ENCODE measurements at places on chromosomes 5 and 9.

GRCh38 chr5:160835818-160836528 lies 16.0 kb downstream of the ATP10B start:
- DNase-seq: no peak

GRCh38 chr5:114782869-114783268 lies 386.8 kb downstream of the TRIM36 start:
- no peak for DNase-seq

GRCh38 chr5:172816925-172817562 lies 17.0 kb upstream of the ERGIC1 start:
- no peak for DNase-seq

GRCh38 chr9:124799274-124800006 lies 22.5 kb downstream of the OLFML2A start:
- no peak for DNase-seq

- DNase-seq: no peak
Observed at GRCh38 chr5:40385544-40385943, 294.2 kb upstream of the PTGER4 start.

DNA sequence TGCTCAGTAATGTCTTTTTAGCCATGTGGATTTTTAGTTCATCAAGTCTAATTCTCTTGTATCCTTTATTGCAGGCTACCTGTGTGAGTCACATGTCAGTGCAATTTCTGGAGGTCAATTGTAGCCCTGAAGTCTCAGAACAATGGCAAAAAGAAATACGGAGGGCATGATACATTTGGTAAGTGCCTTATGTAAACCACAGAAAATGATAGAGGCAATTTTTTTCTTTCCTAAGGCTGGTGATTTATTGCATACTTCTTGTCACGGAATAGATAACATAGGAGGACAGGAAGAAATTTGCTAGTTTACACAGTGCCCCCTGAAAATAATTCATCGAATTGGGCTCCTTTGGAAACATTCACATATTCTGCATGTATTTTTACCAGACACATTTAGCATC lies 235.9 kb downstream of the DMRTA1 start:
- DNase-seq: no peak

- DNase-seq: no peak
Observed at GRCh38 chr5:108617467-108618435, 129.9 kb upstream of the FER start.

DNA sequence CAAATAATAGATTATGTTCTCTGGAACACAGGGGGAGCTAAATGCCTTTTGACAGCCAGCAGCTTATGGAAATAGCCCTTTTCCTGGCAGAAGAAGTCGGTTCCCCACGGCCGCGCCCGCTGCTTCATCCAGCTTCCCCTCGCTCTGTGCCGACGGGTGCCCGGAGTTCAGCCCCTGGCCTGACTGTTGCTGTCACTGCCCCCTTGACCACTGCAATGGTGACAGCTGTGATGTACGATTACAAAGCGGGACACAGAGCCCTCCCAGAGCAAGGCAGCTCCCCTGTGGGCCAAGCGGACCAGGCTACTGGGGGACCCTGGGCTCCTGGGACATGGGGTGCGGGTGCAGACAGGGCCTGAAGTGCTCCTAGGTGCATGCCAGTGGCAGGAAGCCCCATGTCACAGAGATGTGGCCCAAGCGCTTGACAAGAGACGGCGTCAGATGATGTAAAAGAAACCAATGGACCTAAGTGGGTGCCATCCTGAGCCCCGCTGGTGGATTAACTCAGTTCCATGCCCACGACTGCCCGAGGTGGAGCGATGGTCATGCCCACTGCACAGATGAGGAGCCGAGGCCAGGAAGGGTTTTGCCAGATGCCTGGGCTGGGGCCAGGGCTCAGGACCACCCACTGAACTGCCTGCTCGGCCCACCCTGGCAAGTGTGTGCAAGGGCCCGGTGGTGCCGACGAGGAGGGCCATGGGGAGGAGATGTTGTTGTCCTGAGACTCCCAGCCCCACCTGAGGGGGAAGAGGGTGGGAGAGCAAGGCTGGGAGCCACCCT lies 13.2 kb upstream of the CLPTM1L start:
- no peak for DNase-seq

DNA sequence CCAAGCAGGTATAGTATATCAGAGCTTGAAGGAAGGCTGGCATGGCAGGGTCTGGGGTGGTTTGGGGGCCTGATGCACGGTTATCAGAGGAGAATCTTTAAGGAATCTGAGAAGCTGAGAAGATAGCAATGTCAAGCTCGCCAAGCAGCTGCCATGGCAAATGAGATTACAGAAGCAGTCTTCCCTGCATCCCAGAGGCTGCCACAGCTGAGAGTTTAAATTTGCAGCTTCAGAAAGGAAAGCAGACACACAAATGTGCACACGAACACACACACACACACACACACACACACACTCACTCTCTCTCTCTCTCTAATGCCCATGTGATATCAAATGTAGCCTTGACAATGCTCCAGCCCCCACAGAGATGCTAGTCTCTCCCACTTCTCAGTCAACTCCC lies 79.0 kb upstream of the TNC start:
- DNase-seq: no peak

- DNase-seq: no peak
Observed at GRCh38 chr5:155140646-155141045, 127.1 kb downstream of the KIF4B start.

- no peak for DNase-seq
Observed at GRCh38 chr5:42887097-42887496, 75.4 kb upstream of the SELENOP start.

DNA sequence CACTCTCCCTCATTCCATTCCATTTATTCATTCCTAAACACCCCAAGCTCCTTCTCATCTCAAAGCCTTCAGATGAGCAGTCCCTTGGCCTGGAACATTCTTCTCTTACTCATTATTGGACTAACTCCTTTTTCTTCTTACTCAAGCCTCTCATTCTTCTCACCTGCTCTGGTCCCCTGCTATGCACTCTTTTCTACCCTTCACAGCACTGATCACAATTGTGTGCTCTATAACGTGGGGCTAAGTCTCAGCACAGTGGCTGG lies 212.4 kb downstream of the MAPKAP1 start:
- DNase-seq: no peak

GRCh38 chr9:108674766-108675530 lies 180.8 kb downstream of the ACTL7B start:
- DNase-seq: no peak

- DNase-seq: no peak
Observed at GRCh38 chr9:4574657-4575243, 84.5 kb downstream of the SLC1A1 start.

DNA sequence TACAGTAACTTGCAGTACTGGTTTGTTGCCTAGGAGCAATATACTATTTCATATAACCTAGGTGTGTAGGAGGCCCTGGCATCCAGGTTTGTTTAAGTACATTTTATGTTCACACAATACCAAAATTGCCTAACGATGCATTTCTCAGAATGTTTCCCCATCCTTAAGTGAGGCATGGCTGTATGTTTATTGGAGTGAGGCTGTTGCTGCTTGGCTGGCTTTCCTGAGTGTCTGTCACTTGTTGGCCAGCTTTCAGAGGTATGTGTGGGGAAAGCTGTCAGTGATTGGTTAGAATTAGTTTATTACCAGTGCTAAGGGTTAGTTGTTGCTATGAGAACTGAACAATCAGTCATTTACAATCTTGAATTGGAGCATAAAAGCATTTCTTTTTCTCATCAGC lies 154.1 kb upstream of the CDH12 start:
- DNase-seq: no peak

DNA sequence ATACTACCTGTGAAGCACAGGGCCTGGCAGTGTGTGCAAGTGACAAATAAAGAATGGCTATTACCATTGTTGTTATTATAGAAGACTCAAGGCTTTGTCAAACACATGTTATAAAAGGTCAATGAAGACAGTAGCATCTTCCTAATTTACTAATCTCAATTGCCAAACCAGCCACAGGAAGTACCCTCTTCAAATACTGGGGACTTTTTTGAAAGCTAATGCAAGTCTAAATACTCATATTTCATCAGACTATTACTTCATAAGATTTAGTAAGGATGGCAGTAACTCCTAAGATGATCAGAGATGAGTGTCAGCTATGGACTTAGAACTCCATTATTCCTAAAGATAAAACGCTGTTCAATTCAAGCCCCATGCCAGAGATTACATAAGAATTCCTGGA lies 43.0 kb downstream of the GNAQ start:
- DNase-seq: no peak

GRCh38 chr5:34040472-34040871 lies 2.5 kb downstream of the C1QTNF3 start:
- DNase-seq: peak; percentile 41

DNA sequence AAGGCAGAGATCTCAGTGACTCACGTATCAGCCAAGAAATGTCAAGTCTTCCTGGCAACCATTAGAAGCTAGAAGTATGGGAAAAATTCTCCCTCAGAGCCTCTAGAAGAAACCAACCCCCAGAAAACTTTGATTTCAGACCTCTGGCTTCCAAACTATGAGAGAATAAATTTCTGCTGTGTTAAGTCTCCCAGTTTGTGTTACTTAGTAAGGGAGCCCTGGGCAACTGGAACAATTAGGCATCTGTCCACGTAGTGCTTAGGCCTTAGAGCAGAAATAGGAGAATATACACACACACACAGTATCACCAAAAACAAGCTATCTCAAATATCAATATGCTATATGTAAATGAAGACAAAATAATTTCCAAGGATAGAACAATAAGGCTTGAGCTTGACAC lies 894.8 kb upstream of the CDH10 start:
- DNase-seq: no peak

DNA sequence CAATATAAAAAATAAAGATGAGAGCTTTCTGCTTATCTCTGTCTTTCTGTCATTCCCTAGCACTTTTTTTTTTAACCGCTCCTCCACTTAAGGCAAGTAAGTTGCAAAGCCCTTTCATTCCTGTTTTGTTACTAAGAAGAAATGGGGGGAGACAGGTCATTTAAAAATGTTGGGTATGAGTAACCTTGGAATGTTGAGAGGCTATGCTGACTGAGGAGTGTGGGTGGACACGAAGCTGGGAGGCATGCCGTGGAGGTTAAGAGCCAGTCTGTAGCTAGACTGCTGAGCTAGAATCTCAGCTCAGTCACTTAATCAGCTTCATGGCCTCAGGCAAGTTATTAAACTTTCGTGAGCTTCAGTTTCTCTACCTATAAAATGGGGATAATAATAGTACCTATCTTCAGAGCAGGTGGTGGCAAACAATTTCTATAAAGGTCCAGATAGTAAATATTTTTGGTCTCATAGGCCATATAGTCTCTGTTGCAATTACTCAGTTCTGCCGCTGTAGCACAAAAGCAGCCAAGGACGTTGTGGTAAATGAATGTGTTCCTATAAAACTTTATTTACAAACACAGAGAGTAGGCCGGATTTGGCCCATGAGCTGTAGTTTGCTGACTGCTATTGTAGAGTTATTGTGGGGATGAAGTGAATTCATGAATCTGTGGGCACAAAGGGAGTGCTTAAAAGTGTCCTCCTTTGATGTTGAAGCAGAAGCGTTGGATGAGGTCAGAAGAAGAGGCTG lies 220.0 kb downstream of the GABBR2 start:
- DNase-seq: no peak

DNA sequence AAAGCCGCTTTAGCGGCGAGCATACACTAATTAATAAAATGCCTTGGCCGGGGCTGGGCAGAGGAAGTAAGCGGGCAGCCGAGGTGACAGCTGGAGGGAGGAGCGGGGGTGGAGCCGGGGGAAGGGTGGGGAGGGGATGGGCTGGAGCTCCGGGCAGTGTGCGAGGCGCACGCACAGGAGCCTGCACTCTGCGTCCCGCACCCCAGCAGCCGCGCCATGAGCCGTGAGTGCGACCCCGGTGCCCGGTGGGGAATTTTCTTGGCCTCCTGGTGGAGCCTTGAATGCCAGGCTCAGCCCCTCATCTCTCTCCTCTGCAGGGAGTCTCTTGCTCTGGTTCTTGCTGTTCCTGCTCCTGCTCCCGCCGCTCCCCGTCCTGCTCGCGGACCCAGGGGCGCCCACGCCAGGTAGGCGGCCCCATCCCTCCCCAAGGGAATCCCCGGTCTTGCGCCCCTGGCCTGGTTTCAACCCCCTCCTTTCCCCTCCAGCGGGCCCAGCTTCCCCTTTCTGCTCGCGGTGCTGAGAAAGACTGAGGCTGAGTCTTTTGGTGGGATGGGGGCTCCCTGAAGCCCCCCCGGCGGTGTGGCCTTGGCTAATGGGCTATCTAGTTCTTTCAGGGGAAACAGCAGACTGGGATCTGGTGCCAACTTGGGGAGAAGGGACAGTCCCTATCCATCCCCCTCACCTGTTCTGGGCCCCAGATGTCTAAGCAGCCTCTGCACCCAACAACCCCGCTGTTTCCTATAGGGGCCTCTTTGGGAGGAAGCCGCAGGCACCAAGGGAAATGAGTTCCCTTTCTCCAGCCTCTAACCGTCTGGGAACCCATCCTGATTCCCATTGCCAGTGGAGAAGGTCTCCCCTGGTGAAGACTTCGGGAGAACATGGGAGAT lies at the start of gene PTGS1:
PTGS1 (plus strand) TSS at position 156 of the 887 bp plus-strand sequence; CDS start at position 217, 61 bp downstream.
- DNase-seq: no peak

DNA sequence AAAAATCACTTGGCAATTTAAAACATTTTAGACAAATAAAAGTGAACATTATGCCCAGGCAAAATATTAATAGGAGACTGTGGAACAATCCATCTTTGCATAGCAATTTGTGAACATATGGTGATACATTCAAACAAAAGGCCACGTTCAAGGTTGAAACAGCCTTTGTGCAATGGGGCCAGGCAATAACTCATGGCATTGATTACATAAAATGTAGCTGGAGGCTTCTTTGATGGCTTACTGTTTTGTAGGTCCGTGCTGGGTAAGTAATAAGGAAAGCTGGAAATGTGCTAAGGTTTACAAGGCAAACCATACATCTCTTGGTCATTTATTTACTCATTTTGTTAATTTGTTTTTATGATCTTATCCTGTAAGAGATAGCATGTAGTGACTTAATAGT lies 651.8 kb downstream of the KCTD16 start:
- DNase-seq: no peak

GRCh38 chr5:4511996-4512656 lies 628.0 kb upstream of the ADAMTS16 start:
- no peak for DNase-seq

DNA sequence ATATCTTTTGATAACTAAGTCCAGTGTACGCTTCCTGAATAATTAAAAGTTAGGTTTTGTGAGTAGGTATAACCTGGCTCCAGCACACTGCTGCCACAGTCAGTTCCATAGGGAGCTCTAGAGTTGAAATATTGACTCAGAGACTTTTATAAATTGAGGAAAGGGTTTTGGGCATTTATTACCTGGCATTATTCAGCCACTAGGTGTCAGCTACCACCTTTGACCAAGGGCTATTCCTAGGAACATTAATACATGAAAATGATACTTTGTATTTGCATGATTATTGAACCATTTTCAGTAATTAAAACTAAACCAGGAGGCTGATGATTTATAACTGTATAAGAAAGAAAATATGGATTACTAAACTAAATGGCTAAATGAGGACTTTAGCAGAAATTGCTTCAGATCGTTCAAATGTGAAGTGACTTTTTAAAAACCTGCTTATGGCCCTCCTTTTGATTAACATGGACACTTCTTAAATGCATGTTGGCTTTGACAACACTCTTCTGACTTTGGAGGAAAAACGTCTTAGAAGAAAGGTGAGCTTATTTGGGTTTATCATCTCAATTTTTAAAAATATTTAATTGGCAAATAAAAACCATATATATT lies 83.0 kb downstream of the SMC2 start:
- DNase-seq: no peak

- DNase-seq: no peak
Observed at GRCh38 chr5:86461169-86461956, 156.4 kb upstream of the COX7C start.

GRCh38 chr5:22596404-22596970 lies 256.7 kb downstream of the CDH12 start:
- no peak for DNase-seq

All from HuH-7.5 (cell line).